ENCODE measurements at places on chromosomes 7 and 10.

- H3K4me3 ChIP-seq: peak overlapping the region; percentile 75
- DNase-seq: no peak
- peaks cover 74% of the 10 kb centered on the region for H3K27me3 ChIP-seq
- H3K27ac ChIP-seq: no peak overlapping the region
These were observed 355.7 kb downstream of the DNAJB6 start for GRCh38 chr7:157692460-157693011.

- no peaks in the 10 kb centered on the region for H3K36me3 ChIP-seq
- H3K27me3 ChIP-seq: peaks cover 65% of the 10 kb centered on the region
- no peak for DNase-seq
- H3K4me3 ChIP-seq: no peak overlapping the region
- no peaks in the 10 kb centered on the region for H3K4me1 ChIP-seq
These were observed 374.9 kb upstream of the PODXL start for GRCh38 chr7:131931370-131931769.

DNA sequence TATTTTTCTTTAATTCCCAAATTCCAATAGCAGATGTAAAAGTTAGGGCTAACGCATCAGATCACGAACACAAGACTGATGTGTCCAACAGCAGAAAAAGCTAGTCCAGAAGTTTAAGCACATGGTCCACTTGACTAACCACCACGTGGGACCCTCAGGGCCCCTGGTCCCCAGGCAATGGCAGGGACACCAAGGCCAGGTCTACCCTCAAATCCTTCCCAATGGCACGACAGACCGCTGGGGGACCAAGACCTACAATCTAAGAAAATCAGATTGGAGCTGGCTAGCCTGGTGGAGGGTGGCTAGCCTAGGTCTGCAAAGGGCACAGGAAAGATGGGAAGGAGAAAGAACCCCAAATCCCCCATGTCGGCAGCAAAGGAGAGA, 1.5 kb downstream of the GIGYF1 start:
- H3K27ac ChIP-seq: peak overlapping the region; percentile 92
- H3K4me3 ChIP-seq: peak overlapping the region; percentile 98
- peaks cover 47% of the 10 kb centered on the region for H3K4me1 ChIP-seq
- DNase-seq: no peak
- H3K27me3 ChIP-seq: peaks cover 22% of the 10 kb centered on the region

DNA sequence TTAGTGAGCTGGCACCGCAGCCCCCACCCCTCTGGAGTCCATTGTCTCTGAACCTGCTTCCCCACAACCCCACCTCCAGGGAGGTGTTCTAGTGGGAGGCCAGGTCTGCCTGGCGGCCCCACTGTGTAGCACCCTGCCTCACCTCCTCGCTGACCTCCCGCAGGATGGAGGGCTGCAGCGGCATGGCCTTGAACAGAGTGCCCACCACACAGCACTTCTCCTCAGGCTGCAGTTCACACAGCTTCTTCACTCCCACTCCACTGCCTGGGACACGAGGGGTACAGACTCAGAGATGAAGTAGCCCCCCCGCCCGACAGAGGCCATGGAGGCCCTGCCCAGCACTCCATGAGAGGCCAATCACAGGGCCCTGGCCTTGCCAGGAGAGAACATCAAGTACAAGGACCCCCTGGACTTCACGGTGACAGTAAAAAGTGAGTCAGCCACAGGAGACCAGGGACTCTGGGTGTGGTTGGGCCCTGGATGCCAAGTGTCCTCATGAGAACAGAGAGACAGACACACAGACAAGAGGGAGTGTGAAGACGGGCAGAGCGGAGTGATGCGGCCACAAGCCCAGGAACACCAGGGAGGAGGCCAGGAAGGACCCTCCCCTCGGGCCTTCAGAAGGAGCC, 5.4 kb downstream of the POLD2 start:
- no peaks in the 10 kb centered on the region for H3K27me3 ChIP-seq
- peaks cover 44% of the 10 kb centered on the region for H3K36me3 ChIP-seq
- no peak for DNase-seq
- H3K4me1 ChIP-seq: peaks cover 30% of the 10 kb centered on the region
- no peak overlapping the region for H3K4me3 ChIP-seq

GRCh38 chr10:124144536-124144935, 51.1 kb upstream of the CHST15 start:
- peaks cover 20% of the 10 kb centered on the region for H3K4me1 ChIP-seq
- H3K27me3 ChIP-seq: peaks cover 16% of the 10 kb centered on the region
- no peak for DNase-seq
- no peak overlapping the region for H3K4me3 ChIP-seq

DNA sequence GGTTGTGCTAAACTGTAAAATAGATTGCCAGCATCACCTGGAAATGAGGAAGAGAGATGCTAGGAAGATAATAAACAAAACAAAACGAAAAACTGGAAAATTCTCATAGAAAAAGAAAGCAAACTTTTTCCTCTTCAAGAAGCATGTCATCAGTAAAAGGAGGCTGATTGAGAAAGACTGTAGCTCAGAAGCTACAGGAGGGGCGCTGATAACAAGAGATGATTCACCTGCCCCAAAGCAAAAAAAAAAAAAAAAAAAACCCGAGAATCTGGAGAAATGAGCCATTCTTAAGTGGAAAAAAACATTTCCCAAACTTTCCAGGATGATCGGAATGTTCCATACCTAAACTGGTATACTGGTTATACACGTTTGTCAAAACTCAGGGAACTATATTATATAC, 130.5 kb upstream of the C1QL3 start:
- peaks cover 3% of the 10 kb centered on the region for H3K4me1 ChIP-seq
- H3K36me3 ChIP-seq: no peaks in the 10 kb centered on the region
- no peaks in the 10 kb centered on the region for H3K27me3 ChIP-seq
- H3K27ac ChIP-seq: no peak overlapping the region
- H3K4me3 ChIP-seq: no peak overlapping the region

GRCh38 chr10:33900596-33900995, 566.1 kb upstream of the NRP1 start:
- peaks cover 23% of the 10 kb centered on the region for H3K4me1 ChIP-seq
- no peak overlapping the region for H3K27ac ChIP-seq
- DNase-seq: no peak
- H3K36me3 ChIP-seq: peaks cover 18% of the 10 kb centered on the region
- H3K4me3 ChIP-seq: no peak overlapping the region

- H3K27me3 ChIP-seq: no peaks in the 10 kb centered on the region
- no peak for DNase-seq
- H3K36me3 ChIP-seq: no peaks in the 10 kb centered on the region
- peak overlapping the region; percentile 73 for H3K27ac ChIP-seq
These were observed 179.1 kb upstream of the FZD1 start for GRCh38 chr7:91085175-91085574.

GRCh38 chr10:36023939-36024338, 381.8 kb upstream of the FZD8 start:
- peaks cover 3% of the 10 kb centered on the region for H3K4me1 ChIP-seq
- peaks cover 1% of the 10 kb centered on the region for H3K27me3 ChIP-seq
- H3K4me3 ChIP-seq: no peak overlapping the region
- DNase-seq: no peak
- peak overlapping the region; percentile 12 for H3K27ac ChIP-seq

DNA sequence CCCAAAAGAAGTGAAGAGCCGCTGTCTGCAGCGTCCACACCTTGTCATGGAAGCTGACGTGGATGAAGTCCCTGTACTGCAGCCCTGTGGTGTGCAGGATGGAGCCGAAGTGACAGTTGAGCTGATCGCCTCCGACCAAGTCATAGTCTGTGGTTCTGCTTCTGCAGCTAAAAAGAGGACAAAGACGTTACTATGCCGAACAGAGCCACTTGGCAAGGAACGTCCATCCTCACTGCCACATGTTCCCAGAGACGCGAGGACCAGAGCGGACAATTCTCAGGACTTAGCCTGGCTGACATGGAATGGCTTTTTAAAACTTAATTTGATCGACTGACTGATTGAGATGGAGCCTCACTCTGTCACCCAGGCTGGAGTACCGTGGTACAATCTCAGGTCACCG, 21.8 kb downstream of the DAGLB start:
- H3K4me3 ChIP-seq: no peak overlapping the region
- DNase-seq: no peak
- H3K36me3 ChIP-seq: peaks cover 74% of the 10 kb centered on the region
- H3K4me1 ChIP-seq: peaks cover 12% of the 10 kb centered on the region
- no peaks in the 10 kb centered on the region for H3K27me3 ChIP-seq

DNA sequence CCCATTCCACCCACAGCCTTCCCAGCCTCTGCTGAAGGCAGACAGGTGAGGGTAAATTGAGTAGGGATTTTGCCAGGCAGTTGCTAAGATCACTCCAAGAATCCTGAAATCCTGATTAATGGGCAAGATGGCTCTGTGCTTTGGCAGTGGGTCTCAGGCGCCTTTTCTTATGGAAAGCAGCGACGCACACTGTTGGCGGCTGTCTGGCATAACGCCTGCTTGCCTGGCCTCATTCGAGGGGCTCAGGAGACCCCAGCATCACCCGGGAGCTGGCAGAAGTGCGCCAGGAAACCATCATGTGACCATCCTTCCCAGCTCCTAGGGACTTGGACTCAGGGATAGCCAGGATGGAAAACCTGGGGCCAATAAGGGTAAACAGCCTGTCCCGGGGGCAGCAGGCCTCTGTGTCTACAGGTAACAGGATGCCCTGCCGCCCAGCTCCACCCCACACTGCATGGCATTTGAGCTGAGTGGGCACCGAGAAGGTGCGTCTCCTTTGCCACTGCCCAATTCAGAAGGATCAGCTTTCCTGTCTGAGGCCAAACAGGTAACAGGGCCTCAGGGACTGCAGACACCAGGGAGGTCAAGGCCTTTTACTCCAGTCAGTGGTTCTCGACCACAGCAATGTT, 98.6 kb downstream of the FAM53B start:
- peaks cover 3% of the 10 kb centered on the region for H3K27me3 ChIP-seq
- H3K4me1 ChIP-seq: peaks cover 69% of the 10 kb centered on the region
- no peak for DNase-seq
- H3K4me3 ChIP-seq: no peak overlapping the region
- H3K27ac ChIP-seq: no peak overlapping the region

DNA sequence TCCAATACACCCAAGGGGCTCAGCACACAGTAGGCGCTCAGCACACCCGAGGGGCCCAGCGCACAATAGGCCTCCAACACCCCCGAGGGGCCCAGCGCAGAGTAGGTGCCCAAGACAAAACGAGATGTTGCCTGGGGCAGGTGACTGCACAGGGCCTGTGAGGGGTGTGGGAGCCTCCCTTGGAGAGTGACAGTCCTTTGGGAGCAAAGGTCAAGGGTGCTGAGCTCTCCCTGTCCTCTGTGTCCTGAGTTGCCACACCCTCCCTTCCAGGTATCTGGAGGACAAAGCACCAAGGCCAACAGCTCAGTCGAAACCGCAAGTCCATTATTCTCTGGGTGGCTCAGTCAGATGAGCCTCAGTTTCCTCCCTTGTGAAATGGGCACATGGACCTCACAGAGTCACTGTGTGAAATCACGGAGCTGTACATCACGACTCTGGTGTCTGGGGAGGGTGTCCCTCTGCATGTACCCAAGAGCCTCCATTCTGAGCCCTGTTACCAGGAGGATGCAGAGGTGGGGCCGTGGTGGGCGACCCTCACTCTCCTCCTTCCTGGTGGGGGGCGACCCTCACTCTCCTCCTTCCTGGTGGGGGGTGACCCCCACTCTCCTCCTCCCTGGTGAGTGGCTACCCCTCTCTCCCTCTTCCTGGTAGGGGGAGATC, 81.3 kb downstream of the FOXL3 start:
- H3K4me3 ChIP-seq: no peak overlapping the region
- peaks cover 47% of the 10 kb centered on the region for H3K4me1 ChIP-seq
- H3K36me3 ChIP-seq: no peaks in the 10 kb centered on the region
- H3K27ac ChIP-seq: no peak overlapping the region
- no peak for DNase-seq

- peaks cover 28% of the 10 kb centered on the region for H3K4me1 ChIP-seq
- peaks cover 27% of the 10 kb centered on the region for H3K27me3 ChIP-seq
- H3K27ac ChIP-seq: no peak overlapping the region
- no peak overlapping the region for H3K4me3 ChIP-seq
- peaks cover 4% of the 10 kb centered on the region for H3K36me3 ChIP-seq
These were observed 6.8 kb downstream of the ELMO1 start for GRCh38 chr7:37441816-37442215.

DNA sequence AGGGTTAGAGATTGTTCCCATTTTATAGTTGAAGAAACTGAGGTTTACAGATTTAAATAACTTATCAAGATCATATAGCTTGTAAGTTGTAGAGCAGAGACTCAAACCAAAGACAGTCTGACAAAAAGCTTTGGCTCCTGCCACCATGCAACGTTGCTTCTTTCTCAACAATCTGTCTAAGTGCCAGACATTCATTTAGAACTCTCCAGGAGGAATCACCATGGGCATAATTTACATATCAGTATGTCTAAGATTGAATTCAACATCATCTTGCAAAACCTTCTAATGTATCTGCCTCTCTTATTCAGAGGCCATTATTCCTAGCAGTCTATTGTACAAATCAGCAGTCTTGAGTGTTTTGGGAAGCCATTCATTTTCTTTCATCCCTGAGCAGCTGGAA, 163.5 kb upstream of the PLXDC2 start:
- no peaks in the 10 kb centered on the region for H3K36me3 ChIP-seq
- no peak overlapping the region for H3K27ac ChIP-seq
- peaks cover 8% of the 10 kb centered on the region for H3K27me3 ChIP-seq
- no peak overlapping the region for H3K4me3 ChIP-seq
- no peak for DNase-seq

- DNase-seq: no peak
- H3K4me3 ChIP-seq: no peak overlapping the region
- H3K27ac ChIP-seq: no peak overlapping the region
- H3K36me3 ChIP-seq: no peaks in the 10 kb centered on the region
- H3K27me3 ChIP-seq: peaks cover 39% of the 10 kb centered on the region
These were observed 11.1 kb downstream of the PRLHR start for GRCh38 chr10:118584181-118584954.

DNA sequence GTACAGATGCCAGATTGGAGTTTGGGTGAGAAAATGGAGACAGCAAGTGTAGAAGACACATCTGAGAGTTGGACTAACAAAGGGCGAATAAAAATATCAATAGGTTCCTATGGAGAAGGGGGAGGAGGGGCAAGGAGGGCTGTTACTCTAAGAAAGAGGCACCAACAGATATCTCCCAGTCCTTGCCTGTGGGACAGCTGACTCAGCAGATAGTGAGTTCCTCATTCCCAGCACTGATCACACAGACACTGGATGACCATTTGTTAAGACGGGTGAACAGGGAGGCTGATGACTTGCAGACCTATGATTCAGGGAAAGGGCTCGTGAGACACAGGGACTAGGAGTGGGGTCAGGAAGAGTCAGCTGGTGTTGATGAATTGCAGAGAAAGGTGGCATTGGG, 5.7 kb upstream of the PRR15 start:
- peaks cover 29% of the 10 kb centered on the region for H3K27me3 ChIP-seq
- peaks cover 9% of the 10 kb centered on the region for H3K4me1 ChIP-seq

DNA sequence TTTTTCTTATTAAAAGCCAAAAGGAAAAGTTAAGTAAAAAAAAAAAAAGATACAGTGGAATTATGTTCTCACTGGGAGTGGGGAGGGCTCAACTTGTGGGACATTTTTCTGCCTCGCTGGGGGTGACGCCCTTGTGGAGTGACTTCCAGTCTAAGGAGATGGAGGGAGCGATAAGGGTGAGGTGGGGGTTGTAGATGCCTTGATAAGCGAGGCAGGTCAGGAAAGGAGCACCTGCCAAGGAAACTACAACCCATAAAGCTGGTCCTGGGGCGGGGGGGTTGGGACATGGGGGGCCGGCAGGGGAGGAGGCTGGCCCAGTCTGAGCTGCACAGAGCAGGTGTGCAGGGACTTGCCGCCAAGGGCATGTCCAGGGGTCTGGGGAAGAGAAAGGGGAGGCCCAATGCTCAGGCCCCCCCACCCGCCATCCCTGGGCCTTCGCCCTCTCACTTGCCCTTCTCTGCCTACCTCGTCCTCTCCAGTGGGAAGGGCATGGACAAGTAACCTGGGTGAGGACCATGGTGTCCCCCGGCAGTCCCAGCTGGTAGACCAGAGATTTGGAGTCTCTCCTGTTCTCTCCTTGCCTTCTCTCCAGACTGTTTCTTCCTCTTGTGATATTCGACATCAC, 2.5 kb upstream of the TRPV5 start:
- H3K27ac ChIP-seq: no peak overlapping the region
- no peak for DNase-seq
- H3K4me3 ChIP-seq: no peak overlapping the region
